ENCODE measurements at places on chromosomes 1 and 21. TPM values are rescaled to one million over a fixed set of nuclear protein-coding genes. Genes with fewer than 3 reads are reported as not detected.

DNA sequence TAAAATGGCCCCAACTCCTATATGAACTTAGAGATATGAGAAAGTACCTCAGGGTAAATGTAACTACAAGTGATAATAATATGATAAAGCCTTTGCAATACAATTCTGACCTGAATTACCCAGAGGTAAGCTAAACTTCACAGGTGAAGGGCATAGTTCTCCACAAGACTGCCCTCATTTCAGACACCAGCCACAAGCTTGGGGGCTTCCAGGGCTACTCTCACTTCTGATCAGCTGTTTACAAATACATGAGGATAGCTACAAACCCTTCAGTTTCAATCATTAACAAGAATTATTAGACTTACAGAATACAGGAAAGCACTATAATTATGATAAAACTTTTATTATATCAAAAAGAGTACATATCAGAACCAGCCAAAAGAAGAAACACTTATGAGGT is 18.7 kb upstream of the DPH5 start:
- DNase-seq: no peak

Gene C1orf35
- 29.2 TPM for total RNA-seq

Gene CHODL
- not detected for total RNA-seq

Gene TEKT2
- not detected for total RNA-seq

- DNase-seq: no peak
These were observed 213.7 kb downstream of the PBX1 start for GRCh38 chr1:164772635-164773034.

GRCh38 chr1:100874433-100874832 is 20.2 kb downstream of the EXTL2 start:
- DNase-seq: no peak

Gene KRTAP19-2
- not detected for total RNA-seq

DNA sequence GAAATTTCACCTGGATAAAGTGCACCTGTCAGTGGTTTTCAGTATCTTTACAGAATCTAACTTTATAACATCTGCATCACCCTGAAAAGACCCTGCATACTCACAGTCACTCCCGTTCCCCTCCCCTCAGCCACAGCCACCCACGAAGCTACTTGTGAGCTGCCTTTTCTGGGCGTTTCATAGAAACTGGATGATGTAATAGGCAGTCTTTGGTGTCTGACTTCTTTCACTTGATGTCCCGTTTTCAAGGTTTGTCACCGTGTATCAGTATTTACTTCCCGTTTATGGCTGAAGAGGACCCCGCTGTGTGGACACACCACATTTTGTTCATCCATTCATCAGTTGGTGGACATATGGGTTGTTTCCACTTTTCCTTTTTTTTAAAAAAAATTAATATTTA is 47.8 kb upstream of the LRRC3 start:
- no peak for DNase-seq

Gene FCRL6
- 1.8 TPM for total RNA-seq
